Lung microvascular endothelial cell (primary cell): ENCODE measurements at places on chromosomes 5 and 9. TPM values are rescaled to one million over a fixed set of nuclear protein-coding genes. Genes with fewer than 3 reads are reported as not detected.
A peak's percentile ranks its signal among the peaks of the same experiment; 100 is the strongest.

GRCh38 chr9:118963674-118964073 is 405.6 kb downstream of the BRINP1 start:
- no peak for DNase-seq

DNA sequence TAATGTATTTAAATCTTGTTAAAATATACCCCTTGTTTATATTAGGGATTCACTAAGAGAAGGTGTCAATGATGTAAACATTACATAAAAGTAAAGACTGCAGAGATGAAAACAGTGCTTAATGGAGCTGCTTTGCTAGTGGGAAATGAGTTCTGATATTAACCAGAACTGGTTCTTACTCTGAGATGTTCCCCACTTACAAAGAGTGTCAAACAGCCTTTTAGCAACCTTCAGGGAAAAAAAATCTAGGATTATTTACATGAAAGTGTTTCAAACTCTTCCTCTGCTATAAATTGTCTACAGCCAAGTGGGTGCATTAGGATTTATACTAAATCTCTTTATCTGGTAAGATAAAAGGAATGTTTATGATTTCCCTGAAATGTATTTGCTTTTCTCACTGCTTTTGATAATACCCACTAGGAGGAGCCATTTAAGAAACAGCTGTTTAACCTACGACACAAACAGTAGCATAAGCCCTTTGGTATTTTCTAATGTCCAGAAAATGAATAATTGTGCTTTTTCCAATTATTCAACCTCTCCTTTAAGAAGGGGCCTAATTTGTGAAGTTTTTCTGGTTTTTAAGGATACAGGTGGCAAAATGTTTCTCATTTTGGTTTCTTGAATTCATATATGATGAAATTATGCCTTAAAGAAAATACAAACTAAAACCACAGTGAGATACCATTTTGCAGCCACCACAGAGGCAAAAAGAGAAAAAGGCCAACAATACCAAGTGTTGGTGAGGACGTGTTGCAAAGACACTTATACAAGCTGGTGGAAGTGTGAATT is 186.3 kb downstream of the TLE4 start:
- DNase-seq: peak; percentile 19

- DNase-seq: no peak
These were observed 20.4 kb downstream of the RPS23 start for GRCh38 chr5:82257729-82258128.

DNA sequence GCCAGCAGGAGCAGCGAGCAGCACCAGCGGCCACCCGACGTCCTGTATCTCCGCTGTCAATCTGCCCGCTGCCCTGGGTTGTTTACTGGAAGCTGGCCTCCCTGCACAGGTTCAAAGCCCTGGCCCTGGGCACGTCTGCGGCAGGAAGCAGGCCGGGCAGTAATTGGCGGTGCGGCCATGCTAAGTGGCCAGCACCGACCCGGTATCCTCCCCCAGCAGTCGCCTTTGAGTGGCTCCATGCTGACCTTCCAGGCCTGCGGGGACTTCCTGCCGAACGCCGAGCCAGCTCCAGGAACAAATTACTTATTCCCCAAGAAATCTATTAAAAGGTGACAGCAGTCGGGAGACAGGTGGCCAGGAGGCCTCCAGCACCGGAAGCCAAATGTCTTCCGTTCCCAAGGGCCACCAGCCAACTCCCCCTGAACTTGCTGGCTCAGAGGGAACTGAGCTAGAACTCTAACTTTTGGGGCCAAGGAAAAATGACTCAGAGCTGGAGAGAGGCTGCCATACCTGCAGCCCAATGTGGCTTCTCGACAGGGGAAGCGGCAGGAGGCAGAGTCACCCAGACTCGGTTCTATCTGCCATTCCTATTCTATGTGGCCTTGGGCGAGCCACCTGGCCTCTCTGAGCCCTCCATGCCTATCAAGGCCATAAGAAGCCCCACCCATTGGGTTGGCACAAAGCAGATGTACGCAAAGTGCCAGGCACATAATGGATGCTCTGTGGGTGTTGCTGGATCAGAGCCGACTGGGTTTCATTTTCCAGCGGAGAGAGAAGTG is 13.7 kb upstream of the PSMB7 start:
- peak; percentile 44 for DNase-seq

DNA sequence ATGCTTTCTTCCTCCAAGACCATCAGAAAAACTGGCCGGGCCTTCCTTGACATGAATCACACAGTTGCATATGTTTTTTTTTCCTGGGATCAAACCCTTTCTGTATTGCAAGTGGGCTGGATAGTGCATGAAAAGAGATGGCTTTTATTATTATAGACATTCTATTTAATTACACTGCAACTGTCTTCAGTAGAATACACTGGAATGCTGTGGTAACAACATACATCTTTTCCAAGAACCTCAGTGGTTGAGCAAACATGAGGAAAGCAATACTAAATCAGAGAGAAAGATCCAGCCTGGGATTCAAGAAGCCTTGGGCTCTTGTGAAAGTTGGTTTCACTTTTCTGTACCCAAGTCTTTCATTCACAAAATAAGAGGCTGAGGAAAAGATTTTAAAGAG is 193.0 kb downstream of the DMAC1 start:
- no peak for DNase-seq

- no peak for DNase-seq
These were observed 3.6 kb downstream of the CAMK4 start for GRCh38 chr5:111227801-111228200.

The TMEM38B gene
- 5.0 and 6.3 TPM in 2 replicates for total RNA-seq

GRCh38 chr9:83979812-83980394 is at the start of gene HNRNPK:
Gene HNRNPK, minus strand, starts transcription at chr9:83980215. Its CDS starts 1,963 bp downstream, at chr9:83978252.
- DNase-seq: peak; percentile 99

The NOXA1 gene
- 0.87 and 2.0 TPM in 2 replicates for total RNA-seq

DNA sequence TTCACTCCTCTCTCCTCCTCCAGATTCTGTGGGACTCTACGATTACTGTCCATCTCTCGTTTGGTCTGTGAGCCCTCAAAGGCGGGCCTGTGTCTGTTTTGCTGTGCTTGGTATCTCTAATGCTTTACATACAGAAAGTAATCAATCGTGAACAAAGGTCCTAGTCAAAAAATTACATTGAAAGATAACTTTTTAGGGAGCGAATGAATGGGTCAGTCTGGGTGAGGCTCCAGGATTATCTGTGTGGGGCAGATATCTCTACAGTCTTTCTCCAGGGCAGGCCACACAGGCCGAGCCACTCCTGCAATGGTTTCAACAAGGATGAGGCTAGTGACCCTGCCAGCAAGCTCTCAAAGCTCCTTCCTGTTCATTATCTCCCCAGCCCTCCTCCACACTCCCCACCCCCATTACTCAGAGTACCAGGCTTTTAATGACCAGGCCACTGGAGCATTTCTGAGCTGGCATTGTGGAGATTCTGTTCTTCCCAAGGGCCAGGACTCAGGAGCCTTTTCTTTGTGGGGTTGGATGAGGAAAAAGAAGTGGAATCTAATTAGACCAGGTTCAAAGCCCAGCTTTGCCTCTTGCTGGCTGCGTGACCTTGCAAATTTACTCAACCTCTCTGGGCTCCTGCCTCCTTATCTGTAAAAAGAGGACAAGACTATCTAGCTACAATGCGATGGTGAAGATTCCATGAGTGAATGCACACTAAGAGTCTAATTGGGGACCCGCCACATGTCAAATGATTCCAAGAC is 10.2 kb downstream of the CORO2A start:
- DNase-seq: no peak
